Activated CD8-positive, alpha-beta T cell treated with anti-CD3 and anti-CD28 coated beads for 36 hours (primary cell): ENCODE measurements at places on chromosomes 4 and X. TPM values are rescaled to one million over a fixed set of nuclear protein-coding genes. Genes with fewer than 3 reads are reported as not detected.

DNA sequence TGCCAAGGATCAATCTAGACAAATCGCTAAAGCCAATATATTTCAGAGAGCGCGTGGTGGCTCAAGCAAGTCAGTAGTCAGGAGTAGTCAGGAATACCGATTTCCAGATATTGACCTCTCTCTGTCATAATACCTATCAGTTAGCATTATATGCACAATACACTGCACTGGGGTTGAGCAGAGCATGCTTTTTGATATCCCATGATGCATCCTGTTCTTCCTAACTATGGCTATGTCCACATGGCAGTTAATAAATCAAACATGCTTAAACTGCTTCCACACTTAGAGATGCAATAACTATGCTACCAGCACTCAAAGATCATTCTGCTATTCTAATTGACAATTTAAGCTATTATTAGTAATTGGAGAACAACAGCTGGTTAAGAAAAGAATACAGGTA lies 6.2 kb downstream of the BRWD3 start:
- no peak overlapping the region for H3K4me3 ChIP-seq
- H3K36me3 ChIP-seq, result peaks cover 8% of the 10 kb centered on the region

- no peaks in the 10 kb centered on the region for H3K36me3 ChIP-seq
- H3K4me3 ChIP-seq, result no peak overlapping the region
- H3K4me1 ChIP-seq, result no peaks in the 10 kb centered on the region
- no peaks in the 10 kb centered on the region for H3K27me3 ChIP-seq
Measured at GRCh38 chr4:181946902-181947301, 296.3 kb upstream of the TENM3 start.

- no peak overlapping the region for H3K27ac ChIP-seq
- H3K27me3 ChIP-seq, result no peaks in the 10 kb centered on the region
- no peaks in the 10 kb centered on the region for H3K36me3 ChIP-seq
Measured at GRCh38 chr4:59608466-59608865, 1591.7 kb upstream of the ADGRL3 start.

GRCh38 chr4:153432965-153433753 lies 33.0 kb upstream of the TMEM131L start:
- peak; percentile 91 for DNase-seq
- H3K27me3 ChIP-seq, result no peaks in the 10 kb centered on the region
- H3K36me3 ChIP-seq, result no peaks in the 10 kb centered on the region
- H3K4me3 ChIP-seq, result peak overlapping the region; percentile 80
- peak overlapping the region; percentile 97 for H3K27ac ChIP-seq

Gene SPANXC
- total RNA-seq, result not detected

Gene FAM193A
- 22.4 TPM for total RNA-seq

Gene ATP2B3
- total RNA-seq, result not detected

Gene PLRG1
- 121 TPM for total RNA-seq
